ENCODE measurements at places on chromosomes 7 and 10.

DNA sequence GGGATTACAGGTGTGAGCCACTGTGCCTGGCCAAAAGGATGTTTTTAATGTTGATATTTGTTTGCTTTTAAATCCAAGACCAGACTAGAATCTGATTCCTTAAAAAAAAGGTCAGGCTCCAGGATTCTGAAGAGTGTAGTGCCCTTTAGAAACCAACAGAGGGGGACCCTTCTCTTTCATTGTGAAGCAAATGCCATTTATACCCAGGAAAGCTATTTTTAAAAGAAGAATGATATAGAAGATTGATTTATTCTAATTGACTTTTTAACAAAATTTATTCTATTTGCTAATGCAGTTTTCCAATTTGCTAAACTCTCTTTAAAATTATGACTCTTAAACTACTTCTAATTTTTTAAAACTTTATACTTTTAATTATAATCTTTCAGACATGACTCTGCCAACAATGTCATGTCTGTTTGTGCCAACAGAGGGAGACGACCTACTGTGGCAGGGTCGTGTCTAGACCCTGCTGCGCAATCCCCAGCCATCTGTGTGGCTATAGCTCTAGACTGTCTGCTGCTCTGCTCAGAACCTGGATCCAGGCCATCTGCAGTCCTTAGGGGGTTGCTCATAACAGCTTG lies 201.0 kb upstream of the IMMP2L start:
- DNase-seq: peak; percentile 47

DNA sequence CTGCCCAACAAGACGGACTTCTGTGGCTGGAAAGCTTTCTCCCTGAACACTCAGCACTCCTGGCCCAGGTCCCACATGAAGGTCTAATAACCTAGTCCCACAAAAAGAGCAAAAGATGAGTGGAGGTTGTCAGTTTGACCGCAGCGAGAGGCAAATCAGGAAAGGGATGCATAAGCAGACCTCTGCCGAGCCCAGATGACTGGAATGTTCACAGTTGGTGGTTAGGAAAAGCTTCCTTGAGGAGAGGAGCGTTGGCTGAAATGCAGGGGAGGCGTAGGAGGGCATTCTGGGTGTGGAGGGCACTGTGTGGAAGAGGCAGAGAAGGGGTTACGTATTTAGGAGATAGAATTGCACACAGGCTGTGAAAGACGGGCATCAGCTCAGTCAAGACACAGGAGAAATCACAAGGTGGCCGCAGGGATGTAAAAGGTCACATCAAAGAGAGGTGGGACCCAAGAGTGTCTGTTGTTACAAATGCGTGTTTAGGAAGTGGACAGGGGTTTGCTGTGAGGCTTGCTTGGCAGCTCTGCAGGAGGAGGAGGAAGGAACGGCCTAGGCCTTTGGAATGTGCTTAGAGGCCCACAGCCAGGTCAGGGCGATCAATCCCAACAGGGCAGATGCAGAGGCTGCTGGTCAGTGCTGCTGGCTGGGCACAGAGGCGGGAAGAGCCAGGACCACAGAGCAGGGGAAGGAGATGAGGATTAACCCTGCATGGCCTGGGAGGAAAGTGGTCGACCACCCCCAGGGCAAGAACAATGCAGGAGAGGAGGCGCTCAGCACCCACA lies 133.5 kb downstream of the VIPR2 start:
- no peak for DNase-seq

- DNase-seq: peak; percentile 71
Measured at GRCh38 chr7:20330928-20331909, 519 bp downstream of the ITGB8 start.

GRCh38 chr10:98555021-98555619 lies 108.4 kb upstream of the HPS1 start:
- peak; percentile 17 for DNase-seq

GRCh38 chr7:26638140-26638539 lies 226.2 kb downstream of the SKAP2 start:
- DNase-seq: no peak

- no peak for DNase-seq
Measured at GRCh38 chr7:134255814-134256213, 60.9 kb downstream of the SLC35B4 start.

DNA sequence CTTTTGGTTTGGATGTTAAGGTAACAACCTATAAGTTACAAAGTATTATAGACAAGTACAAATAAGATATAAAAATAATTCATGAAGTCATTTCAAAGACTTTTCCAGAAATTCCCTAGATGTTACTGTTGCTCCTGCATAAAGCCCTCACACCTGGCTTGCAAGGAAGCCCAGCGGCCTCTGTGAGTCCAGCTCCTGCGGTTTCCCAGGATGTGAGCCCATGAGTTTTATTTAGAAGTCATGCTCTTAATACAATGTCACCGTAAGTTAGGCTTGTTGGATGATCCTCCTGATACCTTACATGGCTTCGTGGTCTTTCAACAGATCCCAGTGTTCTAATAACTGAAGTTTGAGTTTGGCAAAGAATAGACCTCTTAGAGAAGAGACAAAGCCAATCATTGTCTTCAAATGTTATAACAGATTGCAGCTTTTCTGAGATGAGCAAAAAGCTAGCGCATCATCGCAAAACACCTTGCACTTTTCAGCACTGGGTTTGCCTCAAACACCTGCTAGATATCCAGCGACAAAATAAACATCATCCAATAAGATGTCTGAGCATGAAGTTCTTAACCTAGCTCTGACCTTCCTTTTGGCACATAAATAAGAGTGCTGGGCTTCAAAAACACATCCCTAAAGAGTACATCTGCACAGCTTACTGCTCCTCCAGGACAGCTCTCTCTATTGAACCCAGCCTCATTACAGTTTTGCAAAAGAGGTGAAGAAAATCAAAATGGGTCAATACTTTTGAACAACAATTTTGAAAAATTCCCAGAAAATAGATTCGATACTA lies 3.6 kb downstream of the FAM171A1 start:
- no peak for DNase-seq

DNA sequence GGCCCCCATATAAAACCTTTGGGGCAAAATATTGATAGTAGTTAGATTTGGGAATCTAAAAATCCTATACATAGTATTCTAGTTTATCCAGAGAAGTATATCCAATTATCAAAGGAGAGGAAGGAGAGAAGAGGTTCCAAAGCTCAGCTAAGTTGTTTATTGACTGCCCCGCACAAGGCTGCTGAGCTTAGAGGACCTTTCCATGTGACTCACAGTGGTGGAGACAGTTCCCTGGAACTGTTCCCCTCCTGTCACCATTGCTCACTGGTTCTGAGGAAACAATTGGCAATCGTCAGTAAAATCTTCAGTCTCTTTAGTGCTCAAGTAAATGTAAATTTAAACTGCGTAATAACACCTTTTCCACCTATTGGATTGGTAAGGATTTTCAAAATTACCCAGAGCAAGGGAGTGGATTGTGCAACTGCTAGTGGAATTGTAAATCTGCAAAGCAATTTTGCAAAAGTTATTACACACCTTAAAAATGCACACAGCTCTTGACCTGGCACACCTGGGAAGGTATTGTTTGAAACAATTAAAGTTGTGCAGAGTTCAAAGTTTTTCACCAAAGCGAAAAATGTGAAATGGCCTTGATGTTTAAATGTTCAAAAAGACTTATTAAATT lies 63.1 kb downstream of the EEPD1 start:
- DNase-seq: no peak

DNA sequence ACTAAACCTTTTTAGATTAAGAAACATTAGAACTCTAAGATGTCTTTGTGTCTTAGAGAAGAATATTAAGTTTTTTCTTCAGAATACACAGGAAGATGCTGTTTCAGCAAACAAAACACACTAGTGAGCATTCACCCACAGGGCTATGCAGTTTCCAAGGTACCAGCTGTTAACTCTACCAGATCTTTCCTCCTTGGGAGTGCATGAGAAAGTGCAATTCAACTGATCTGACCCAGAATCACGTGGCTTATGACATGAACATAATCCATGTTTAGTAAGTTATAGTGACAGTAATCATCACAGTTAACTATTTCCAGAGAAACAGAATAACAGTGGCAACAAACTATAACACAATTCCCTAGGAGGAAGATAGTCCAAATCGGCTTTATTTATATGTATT lies 270.7 kb downstream of the CACNA2D1 start:
- no peak for DNase-seq

DNA sequence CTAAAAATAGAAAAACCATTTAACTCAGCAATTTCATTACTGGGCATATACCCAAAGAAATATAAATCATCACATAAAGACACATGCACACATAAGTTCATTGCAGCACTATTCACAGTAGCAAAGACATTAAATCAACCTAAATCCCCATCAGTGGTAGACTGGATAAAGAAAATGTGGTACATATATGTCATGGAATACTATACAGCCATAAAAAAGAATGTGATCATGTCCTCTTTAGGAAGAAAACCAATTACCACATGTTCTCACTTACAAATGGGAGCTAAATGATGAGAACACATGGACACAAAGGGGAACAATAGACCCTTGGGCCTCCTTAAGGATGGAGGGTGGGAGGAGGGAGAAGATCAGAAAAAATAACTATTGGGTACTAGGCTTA lies 36.0 kb upstream of the ACBD5 start:
- no peak for DNase-seq

GRCh38 chr7:18425838-18426445 lies 69.6 kb upstream of the HDAC9 start:
- no peak for DNase-seq

- DNase-seq: no peak
Measured at GRCh38 chr10:77622889-77623291, 14.7 kb downstream of the KCNMA1 start.

DNA sequence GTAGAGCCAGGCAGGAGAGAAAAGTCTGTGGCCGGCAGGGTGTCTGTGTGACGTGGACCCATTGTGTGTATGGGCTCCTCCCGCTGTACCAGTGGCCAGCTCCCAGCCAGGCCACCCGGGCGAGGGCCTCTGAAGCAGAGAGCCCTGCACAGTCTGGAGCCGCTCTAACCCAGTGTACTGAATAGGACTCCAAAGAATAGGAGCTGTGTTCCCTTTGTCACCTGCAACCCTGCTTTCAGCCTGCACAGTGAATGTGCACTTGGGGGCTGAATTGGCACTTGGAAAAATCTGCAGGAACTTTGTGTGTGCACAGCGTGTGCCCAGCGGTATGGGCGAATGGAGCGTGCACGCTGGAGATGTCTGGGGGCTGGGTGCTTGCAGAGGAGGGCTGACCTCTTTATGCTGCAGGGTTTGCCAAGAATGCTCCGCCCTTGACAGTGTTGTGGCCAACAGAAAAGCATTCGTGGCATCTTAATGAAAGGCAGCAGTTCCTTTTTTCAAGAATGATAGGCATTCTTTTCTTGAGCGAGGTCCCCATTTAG lies 216.2 kb downstream of the AUTS2 start:
- DNase-seq: no peak

DNA sequence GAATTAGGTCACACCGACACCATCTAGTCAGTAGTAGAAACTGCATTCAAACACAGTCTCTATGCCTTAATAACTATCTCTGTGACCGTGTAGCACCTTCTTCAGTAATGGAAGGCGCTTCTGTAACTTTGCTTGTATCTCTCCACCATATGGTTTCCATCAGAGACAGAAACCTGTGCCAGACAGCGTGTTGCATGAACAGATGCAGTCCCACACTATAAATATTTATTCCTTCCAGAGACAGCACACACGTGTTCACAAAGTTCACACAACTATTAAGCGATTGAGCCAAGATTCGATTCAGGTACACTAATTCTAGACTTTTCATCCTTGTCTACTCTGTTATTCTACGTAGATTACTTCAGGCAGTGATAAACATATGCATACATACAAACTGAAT lies 873.9 kb upstream of the MBL2 start:
- no peak for DNase-seq

GRCh38 chr10:26890956-26891355 lies 30.2 kb upstream of the ABI1 start:
- DNase-seq: peak; percentile 5

- DNase-seq: no peak
Measured at GRCh38 chr10:66258693-66259092, 667.1 kb upstream of the LRRTM3 start.

GRCh38 chr7:158539711-158540146 lies 47.9 kb downstream of the PTPRN2 start:
- no peak for DNase-seq

DNA sequence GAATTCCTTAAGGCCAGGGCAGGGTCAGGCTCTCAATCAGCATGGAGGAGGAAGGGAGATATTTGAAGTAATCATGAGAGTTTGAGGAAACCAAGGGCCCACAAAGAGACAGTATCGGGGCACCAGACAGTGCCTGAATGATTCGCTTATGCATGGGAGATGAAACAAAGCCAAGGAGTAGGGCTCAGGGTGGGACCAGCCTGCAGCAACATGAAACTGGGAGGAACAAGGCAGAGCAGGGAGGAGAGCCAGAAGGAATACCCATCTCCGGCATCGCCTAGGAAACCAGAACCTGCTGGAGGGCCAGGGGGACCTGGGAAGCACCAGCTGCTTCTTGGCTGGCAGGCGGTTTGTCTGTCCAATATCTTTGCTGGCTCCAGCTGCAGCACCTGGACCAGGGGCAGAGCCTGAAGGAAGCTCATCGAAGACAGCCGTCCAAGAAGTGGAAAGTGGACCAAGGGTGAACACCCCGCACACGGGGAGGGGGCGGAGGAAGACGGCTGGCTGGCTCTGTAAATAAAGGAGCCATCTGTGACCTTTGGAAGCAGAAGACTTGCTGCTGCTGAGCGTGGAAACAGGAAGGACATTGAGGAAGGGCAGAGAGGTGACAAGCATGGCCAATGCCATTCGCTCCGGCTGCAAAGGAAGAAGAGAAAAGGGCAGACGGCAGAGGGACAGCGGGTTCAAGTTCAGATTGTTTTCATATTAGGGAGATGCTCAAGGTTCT lies 34.4 kb upstream of the ECHDC3 start:
- no peak for DNase-seq

DNA sequence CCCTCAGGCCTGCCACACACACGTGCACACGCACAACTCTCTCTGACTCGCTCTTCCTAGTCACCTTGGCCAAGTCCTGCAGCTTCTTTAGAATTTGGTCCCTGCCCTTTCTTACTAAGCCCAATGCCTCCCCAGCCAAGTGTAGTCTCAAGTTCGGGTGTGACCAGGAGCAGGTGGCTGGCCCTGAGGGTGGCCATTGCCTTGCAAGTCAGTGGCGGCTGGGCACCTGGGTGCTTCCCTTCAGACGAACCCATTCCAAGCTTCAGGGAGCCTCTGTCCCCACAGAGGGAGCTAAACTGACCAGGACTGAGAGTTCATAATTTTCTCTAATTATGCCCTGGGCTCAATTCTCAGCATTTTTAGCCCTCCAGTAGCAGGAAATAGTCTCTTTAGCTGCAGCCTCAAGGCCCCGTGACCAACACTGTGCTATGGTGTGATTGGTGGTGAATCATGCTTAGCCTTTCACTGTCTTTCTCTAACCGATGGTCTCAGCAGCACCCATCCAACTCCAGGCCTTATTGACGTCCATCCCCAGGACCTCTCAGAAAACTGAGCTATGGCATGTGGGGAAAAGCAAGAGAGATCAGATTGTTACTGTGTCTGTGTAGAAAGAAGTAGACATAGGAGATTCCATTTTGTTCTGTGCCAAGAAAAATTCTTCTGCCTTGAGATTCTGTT lies 34.7 kb upstream of the FXYD4 start:
- DNase-seq: no peak

- no peak for DNase-seq
Measured at GRCh38 chr10:79937701-79938151, 11.2 kb downstream of the SFTPD start.

GRCh38 chr7:141630621-141631020 lies 71.3 kb downstream of the DENND11 start:
- peak; percentile 48 for DNase-seq

GRCh38 chr10:44465401-44466115 lies 80.7 kb upstream of the CXCL12 start:
- no peak for DNase-seq
